ENCODE measurements at places on chromosomes 4 and X.
A peak's percentile ranks its signal among the peaks of the same experiment; 100 is the strongest.

GRCh38 chrX:16722481-16722880 is 3.1 kb downstream of the SYAP1 start:
- no peak for DNase-seq

GRCh38 chrX:153642655-153643430 is 4.2 kb upstream of the DUSP9 start:
- DNase-seq, result no peak

- DNase-seq, result no peak
Measured at GRCh38 chrX:45771114-45771513, 570.4 kb upstream of the DIPK2B start.

DNA sequence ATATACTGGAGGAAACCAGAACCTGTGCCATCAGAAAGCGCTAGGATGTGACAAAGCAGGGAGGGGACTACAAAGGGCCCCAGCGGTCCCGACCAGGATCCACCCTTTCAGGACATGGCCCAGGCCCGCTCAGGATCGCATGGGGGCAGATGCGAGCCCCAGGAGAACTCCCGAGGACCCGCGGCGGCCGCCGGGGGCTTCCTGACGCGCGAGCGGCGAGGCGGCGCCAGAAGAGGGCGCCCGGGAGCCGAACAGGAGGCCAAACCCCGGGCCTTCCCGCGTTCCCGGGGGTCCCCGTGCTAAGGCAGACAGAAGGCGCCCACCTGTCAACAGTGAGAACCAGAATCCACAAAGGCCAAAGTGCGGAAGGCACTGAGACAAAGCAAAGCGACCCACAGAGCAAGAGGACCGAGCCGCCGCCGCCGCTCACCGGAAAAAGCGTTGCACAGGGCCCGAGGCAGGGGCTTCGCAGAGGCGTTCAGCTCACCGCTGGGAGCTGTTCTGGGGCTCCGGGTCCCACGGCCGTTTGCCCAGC is 7.3 kb upstream of the OPN1LW start:
- DNase-seq, result peak; percentile 83

DNA sequence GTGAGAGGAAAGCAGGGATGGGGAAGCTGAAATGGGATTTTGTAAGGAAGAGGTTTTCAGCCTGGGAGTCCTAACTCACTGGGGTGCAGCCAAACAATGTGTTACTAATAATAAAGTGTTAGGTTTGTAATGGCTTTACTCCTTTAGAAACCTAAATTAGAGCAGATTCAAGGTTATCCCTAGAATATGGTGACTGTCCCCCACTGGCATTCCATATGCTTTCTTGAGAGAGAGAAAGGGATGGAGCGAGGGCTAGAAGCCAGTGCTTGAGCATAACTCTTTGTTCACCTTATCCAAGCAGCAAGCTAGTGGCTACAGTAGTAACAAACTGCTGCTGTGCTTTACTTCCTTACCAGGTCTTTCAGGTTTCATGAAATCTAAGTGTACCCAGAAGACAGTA is 249.1 kb upstream of the PGRMC2 start:
- DNase-seq, result no peak

GRCh38 chrX:120294651-120295050 is 16.6 kb downstream of the TMEM255A start:
- no peak for DNase-seq

GRCh38 chr4:41611881-41612871 is 74.2 kb downstream of the LIMCH1 start:
- no peak for DNase-seq

DNA sequence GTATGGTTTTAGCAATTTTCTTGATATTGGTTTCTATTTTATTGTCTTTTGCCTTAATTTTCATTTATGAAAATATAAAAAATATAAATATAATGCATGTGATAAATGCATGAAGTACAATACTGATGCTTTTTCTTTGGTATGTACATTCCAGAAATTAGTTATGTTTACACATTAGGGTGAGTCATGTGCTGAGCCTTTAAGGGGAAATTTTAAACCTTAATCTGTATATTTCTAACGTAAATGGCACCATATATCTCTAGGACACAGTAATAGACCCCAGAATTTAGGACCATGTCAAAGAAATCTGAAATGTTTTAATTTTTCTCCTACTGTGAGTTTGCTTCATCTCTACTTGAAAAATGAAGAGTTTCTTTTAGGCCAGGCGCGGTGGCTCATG is 117.8 kb upstream of the SPRY1 start:
- no peak for DNase-seq

GRCh38 chr4:63036159-63036866 is 1372.9 kb downstream of the TECRL start:
- DNase-seq, result no peak

GRCh38 chrX:71103110-71103983 is 3.2 kb downstream of the CXorf65 start:
- DNase-seq, result peak; percentile 64

- no peak for DNase-seq
Measured at GRCh38 chrX:72676465-72676864, 37.6 kb downstream of the PHKA1 start.

GRCh38 chr4:26132858-26133257 is 188.0 kb upstream of the RBPJ start:
- DNase-seq, result no peak

DNA sequence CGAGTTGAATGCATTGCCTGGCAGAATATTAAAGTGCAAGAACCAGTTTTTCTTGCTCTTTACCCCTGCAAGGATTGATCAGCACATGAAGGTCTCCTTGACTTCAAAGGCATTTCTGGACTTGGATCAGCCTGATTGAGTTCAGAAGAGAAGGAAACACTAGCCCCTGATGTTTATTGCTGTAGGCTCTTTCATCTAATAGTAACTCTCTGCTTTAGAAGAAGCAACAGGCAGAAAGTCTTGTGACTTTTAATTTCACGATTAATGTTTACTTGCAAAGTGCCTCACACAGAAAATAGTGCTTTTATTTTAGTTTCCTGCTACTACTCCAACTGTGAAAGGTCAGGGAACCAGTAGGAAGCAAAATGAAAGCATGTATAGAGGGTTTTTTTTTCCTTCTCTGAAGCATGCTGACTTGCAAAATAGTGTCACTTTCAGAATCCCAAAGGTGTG is 69.1 kb downstream of the PCDH7 start:
- DNase-seq, result no peak

- DNase-seq, result no peak
Measured at GRCh38 chr4:24274381-24274941, 309.9 kb downstream of the DHX15 start.

- no peak for DNase-seq
Measured at GRCh38 chrX:50996930-50997329, 86.4 kb downstream of the BMP15 start.

GRCh38 chr4:24928708-24929107 is 15.9 kb upstream of the CCDC149 start:
- no peak for DNase-seq

DNA sequence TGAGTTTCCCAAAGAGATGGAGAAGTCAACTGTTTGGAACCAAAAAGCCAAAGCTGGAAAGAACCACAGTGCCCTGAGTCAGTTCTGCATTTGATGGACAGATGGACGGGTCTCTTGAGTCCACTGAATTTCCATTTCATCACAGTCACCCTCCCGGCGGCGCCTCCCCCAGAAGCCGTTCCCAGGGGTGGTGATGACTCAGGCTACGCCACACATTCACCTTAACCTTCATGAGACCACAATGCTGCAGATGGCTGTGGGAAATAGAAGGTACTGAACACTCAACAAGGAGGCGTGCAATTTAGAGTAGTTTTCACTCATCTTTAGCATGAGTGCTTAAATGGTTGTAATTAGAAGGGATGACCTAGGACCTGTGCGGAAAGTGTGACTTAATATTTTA is 61.3 kb downstream of the STOX2 start:
- DNase-seq, result no peak

DNA sequence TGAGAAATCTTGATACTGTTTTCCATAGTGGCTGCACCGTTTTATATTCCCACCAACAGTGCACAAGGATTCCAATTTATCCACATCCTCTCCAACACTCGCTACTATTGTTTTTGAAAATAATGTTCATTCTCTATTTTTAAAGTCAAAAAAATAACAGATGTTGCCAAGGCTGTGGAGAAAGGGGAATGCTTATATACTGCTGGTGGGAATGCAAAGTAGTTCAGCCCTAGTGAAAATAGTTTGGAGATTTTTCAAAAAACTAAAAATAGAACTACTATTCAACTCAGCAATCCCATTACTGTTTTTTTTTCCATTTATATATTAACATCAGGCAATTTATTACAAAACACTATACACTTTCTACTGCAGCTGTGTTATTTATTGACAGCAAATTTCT is 208.7 kb downstream of the CBLL2 start:
- DNase-seq, result no peak

GRCh38 chr4:101304916-101305315 is 42.4 kb downstream of the PPP3CA start:
- no peak for DNase-seq

GRCh38 chrX:24276015-24276414 is 37.9 kb downstream of the SUPT20HL2 start:
- no peak for DNase-seq

GRCh38 chr4:40719008-40719623 is 30.6 kb upstream of the NSUN7 start:
- no peak for DNase-seq

DNA sequence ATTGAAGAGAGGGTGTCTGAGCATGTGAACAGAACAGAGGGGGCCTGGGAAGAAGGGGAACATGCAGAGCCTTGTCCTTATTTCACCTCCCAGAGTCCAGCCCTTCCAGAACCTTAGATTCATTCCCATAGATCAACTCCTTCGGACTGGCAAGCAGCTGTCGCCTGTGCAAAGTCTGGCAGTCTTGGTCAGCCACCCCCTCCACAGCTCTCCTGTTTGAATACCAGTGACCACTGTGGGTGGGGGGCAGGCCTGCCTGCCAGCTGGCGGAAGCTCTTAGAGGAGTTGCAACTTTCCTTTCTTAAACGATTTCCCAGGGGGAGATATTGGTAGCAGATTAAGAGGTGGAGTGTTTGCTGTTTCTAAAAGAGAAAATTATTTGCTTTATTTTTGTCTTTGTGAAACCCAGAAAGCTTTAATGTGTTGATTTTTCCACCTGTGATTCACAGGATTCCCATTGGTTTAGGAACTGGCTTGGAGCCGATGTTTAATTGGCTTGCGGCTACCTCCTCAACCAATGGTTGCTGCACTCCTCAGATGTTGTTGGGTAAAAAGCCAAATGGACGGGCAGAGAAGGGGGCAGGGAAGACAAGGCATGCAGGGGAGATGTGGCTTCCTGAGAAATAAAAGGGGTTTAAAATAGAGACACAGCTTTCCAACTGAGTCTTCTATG is 62.2 kb upstream of the PRPS1 start:
- no peak for DNase-seq

GRCh38 chr4:106604319-106605051 is 235.9 kb upstream of the GIMD1 start:
- no peak for DNase-seq

DNA sequence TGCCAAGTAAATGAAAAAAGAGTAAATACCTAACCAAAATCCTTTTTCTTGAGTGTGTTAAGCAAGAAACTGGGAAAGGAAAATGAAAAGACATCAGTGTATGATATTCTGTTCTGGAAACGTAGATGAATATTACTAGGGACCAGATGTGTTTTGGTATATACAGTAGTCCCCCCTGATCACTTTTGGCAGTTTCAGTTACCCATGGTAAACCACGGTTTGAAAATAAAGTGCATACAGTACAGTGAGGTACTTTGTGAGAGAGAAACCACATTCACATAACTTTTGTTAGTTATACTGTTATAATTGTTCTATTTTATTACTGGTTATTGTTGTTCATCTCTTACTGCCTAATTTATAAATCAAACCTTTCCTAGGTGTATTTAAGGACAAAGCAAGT is 250.9 kb downstream of the TENM3 start:
- DNase-seq, result no peak

DNA sequence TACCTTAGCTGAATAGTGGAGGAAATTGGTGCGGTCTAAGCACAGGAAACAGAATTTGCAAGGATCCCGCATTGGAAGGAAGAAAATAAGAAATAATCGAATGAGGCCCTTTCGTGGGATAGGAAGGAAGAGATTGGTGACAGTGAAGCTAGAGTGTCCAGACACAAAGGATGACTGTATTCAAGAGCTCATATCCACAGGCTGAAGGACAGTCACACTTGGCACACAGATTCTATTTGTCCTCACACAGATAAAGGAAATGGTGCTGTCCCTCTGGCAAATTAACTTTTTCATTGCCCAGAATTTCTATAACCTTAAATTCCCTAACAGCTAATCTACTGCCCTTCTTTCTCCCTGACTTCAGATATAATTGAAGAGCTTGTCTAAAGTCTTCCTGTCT is 2188.9 kb upstream of the TENM3 start:
- no peak for DNase-seq

DNA sequence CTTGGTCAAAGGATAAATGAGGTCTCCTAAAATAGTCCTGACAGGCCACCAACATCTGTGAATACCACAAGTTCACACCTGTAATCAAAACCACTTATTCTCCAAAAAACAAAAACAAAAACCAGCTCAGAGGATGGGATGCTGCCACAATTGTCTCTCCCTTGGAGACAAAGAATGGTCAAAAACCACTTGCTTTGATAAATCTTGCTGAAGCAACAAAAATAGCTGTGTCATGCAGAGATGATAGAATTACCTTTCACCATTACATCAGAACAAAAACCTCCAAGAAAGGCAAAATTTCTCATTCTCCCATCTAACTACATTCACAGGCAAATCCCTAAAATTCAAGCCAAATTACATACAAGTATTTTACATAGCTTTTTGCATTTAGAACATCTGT is 180.4 kb downstream of the MAML3 start:
- no peak for DNase-seq

DNA sequence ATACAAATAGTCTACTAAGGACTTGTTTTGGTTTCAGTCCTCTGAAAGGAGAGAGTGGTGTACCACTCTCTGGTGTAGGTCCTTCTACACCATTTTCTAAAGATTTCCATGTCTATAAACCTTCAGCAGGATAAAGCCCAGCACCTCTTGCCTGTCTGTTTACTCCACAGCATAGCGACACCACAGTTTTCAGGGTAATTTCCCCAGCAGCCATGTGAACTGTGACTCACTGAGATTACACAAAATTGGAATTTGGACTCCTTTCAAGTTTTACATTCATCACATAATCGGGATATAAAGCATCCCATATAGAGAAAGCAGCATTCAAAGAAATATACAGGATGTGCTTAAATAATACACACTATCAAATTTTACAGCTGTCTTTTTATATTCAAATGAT is 229.6 kb downstream of the PRDM5 start:
- DNase-seq, result no peak

GRCh38 chr4:46653842-46654241 is 255.2 kb downstream of the COX7B2 start:
- DNase-seq, result no peak

GRCh38 chr4:10007793-10008608 is 13.3 kb downstream of the SLC2A9 start:
- no peak for DNase-seq
